ENCODE measurements at places on chromosomes 2 and 18. TPM values are rescaled to one million over a fixed set of nuclear protein-coding genes. Genes with fewer than 3 reads are reported as not detected.

DNA sequence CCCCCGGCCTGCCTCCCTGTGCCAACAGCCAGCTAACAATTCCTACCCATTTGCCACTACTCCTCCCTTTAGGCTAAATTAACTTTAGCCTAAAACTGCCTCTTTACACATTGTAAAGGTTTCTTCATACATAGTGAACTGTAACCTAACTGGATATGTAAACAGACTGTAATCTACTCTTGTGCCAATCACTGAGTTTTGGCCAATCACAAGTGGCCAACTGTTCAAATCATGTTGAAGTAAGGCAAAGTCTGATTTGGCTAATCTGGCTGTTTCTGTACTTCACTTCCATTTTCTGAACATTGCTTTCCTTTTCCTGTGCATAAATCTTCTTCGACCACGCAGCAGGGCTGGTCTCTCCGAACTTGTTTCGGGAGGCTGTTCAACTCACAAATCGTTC, 103.6 kb upstream of the LYPD6 start:
- DNase-seq = no peak

GRCh38 chr2:29017716-29018435, 36.8 kb downstream of the TOGARAM2 start:
- no peak for DNase-seq

DNA sequence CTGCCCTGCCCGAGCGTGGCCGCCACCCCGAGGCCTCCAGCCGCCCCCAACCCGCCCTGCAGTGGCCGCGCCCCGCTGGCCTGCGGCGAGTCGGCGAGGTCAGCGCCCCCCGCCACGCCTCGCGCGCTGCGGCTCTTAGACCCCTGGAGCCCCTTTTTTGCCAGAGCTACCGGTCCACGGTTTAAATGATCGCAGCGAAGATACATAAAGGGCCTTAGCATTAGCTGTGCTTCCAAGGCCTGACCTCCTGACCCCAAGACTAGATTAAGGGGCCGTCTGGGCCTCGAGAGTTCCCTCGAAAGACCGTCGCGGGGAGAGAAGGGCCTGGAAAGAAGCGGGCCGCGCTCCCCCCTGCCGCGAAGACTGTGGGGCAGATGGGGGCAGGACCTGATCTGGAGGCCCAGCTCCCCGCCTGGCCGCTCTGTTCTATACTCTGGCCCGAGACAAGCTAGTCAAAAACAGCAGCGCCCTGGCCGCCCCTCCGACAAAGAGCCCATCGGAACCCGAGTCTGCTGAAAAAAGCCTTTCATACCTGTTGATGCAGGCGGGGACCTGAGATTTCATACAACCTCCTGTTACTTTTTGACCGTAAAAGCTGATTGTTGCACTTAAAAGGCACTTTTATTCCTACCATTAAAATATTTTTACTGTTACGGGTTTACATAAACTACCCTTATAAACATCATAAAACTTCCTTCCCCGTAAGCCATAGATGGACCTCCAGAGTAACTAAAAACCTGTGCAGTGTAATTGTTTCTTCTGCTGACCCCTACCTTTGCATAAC, 68.7 kb upstream of the PSMD14 start:
- no peak for DNase-seq

DNA sequence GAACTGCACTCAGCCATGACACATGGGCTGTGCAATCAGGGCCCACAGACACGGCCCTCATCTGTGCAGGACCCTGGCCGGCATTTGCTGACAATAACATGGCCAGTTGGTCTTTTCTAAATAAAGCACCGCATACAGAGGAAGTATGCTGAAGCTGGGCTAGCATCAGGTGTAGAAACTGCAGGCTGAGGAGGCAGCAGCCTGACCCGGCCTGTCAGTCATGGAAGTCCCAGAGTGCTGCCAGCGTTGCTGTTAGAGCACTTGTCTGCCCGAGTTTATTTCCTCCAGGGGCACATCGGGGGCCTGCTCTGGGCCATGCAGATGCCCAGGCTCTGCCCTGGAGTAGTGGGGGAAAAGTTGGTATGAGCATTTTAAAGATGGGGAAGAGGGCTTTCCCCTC, 4.1 kb upstream of the PTPN18 start:
- no peak for DNase-seq

DNA sequence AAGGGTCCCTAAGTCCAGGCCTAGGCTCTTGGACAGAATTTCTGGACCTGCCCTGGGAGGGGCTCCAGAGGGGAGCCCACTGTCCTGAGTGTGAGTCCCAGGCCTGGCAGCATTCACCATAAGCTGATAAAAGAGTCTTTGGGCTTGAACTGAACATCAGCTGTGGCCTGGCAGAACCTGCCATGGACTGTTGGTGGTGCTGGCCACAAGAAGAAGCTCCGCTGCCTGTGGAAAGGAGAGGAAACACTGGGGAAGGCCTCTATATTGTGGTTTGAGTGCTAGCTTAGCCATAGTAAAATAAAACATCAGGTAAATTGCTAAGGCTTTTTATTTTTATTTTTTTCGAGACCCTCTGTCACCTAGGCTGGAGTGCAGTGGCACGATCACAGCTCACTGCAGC, 20.9 kb upstream of the BAZ2B start:
- DNase-seq = no peak

DNA sequence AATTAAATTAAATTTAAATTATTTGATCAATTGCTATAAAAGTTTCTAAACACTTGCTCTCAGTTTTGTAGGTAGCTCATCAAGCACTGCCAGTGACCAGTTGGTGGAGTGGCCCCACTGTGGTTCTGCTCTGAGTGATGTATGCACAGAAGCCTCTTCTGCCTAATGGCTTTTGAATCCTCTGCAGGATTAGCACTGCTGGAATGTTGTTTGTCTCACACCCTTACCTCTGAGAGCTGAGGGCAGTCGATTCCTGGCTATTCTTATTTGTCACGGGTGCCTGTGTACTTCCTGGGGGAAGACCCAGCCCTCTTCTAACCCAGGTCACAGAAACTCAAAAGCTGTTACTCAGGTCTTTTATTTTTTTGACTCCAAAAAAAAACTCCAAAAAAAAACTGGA, 9.5 kb downstream of the CAPN14 start:
- DNase-seq = no peak

GRCh38 chr2:160269365-160269764, 69.3 kb upstream of the ITGB6 start:
- peak; percentile 22 for DNase-seq

- no peak for DNase-seq
Measured at GRCh38 chr2:160652236-160652635, 158.6 kb upstream of the RBMS1 start.

- no peak for DNase-seq
Measured at GRCh38 chr2:5442736-5443135, 249.4 kb upstream of the SOX11 start.

GRCh38 chr2:95225658-95226057, 18.3 kb downstream of the ZNF892 start:
- no peak for DNase-seq

- DNase-seq = no peak
Measured at GRCh38 chr18:10216791-10217190, 237.6 kb upstream of the APCDD1 start.

- DNase-seq = no peak
Measured at GRCh38 chr18:27614951-27615844, 430.1 kb upstream of the CHST9 start.

DNA sequence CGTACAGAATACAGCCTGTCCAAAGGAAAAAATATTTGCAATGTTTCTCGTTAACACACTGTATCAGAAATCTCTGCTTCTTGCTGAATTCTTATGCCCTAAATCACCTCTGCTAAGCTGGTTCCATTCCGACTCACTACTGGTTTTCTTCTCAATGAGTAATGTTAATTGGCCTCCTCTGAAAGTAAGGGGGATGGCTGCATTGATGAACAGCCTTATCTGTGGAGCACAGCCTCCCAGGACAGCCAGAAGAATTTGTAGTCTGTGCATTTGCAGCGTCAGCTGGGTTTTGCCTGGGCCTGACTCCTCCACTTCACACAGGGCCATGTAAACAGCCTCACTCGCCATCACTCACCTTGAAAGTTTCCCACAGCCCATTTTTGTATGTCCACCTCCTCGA, 127.7 kb downstream of the RNF152 start:
- peak; percentile 59 for DNase-seq

DNA sequence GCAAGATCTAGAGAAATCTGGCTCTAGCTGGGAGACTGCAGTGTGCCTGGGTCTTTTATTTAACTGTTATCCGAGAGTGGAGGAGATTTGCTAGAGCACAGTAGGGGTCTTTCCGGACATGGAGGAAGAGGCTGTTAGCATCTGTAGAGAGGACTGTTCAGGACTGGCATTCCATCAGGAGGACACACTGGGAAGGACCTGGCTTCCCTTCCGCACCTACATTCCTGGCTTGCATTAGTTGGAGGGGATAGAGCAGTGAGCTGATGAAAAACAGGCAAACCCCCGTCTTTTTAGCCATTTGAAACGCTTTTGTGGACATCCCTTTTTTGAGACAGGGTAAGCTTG, 874 bp upstream of the PIEZO2 start:
- no peak for DNase-seq

DNA sequence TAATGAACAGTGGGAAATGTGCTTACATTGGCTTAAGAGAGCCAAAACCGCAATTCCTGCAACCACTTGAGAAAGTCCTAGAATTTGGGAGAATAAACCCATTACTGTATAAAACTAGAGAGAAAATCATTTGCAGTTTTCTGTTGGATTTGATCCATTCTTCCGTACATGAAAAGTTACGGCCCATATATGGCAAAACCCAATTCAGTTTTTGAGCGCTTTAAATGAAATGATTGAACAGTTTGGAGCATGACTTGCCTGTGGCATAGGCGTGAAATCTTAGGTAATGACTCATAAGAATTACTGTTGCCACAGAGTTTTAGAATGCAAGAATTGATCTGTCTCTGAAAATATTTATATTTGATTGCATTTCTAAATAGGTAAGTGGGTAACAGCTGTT, 52.0 kb downstream of the PHLPP1 start:
- no peak for DNase-seq

GRCh38 chr2:120436885-120437603, 91.1 kb downstream of the INHBB start:
- DNase-seq = no peak

- no peak for DNase-seq
Measured at GRCh38 chr2:205959521-205959920, 126.5 kb downstream of the INO80D start.

GRCh38 chr18:57523171-57523956, 63.1 kb downstream of the FECH start:
- DNase-seq = no peak

GRCh38 chr2:101428422-101429176, 41.3 kb upstream of the CREG2 start:
- no peak for DNase-seq

DNA sequence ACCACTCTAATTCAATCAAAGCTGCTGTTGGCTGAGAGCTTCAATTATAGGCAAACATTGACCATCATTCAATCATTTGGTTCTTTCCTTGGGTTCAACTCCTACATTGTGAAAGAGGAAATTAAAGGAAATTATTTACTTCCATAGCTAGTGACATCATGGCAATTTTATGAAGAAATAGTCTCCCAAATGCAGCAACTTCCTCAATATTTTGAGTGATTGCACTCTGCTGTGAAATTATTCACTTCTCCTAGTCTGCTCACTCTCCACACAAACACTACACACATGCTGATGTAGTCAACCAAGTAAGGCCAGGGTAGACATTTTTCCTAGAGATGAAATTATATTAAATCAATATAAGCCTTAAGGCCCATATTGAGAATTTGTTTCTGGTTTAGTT, 86.7 kb upstream of the NCKAP5 start:
- DNase-seq = no peak

DNA sequence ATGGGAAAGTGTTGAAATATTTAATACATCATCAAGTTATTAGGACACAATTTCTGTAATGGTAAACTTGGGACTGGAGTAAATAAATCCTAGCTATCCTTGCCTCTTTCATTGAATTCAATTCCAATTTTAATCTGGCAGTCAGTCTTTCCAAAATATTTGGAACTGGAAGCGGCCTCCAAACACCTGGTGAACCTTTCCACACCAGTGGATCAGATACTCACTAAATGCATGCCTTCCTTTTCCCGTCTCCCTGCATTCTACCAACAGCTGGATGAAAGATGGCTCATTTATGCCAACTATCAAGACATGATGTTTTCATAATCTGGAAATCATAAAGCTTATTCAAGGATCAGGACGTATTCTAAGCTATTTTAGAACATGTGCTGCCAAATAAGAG, 488.2 kb upstream of the SPHKAP start:
- DNase-seq = no peak

GCG gene
- not detected for total RNA-seq

GKN2 gene
- total RNA-seq = not detected

SLC8A1 gene
- 257 TPM for total RNA-seq

LPIN1 gene
- 21.5 TPM for total RNA-seq

C2orf78 gene
- total RNA-seq = not detected

SAG gene
- not detected for total RNA-seq

MC4R gene
- not detected for total RNA-seq

ZNF804A gene
- total RNA-seq = 0.27 TPM

SERPINB13 gene
- total RNA-seq = not detected
